Midbrain (tissue), 1 donor: ENCODE measurements at places on chromosomes 6 and 20.

GRCh38 chr6:123276546-123276980, 280.5 kb downstream of the CLVS2 start:
- DNase-seq = no peak

DNA sequence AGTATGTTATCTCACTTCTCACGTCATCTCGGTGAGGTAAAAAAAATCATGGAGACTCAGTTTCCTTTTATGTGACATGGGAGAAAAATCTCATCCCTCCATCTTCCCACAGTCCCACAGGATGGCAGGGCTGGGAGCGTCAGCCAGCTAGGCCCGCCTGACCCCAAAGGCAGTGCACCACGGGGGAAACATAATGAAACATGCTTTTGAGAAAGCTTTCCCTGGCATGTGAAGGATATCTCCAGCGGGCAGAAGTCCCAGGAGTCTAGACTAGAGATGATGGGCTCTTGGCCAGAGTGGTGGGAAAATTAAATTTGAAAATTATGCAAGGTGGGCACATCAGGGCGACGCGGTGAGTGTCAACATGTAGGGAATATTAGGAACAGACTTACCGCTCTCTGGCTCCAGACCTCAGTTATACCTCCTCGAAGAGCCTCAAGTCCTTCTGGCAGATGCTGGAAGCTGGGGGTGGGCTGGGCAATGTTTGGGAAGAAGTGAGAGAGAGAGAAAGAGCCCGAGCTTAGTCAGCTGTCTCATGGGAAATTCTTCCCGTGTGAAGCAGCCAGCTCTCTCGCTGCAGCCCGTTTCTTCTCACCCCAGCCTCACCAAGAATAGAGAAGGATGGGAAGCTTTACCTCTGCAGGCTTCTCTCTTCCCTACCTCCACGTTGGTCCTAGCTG, 52.3 kb downstream of the MOCS1 start:
- DNase-seq = no peak

DNA sequence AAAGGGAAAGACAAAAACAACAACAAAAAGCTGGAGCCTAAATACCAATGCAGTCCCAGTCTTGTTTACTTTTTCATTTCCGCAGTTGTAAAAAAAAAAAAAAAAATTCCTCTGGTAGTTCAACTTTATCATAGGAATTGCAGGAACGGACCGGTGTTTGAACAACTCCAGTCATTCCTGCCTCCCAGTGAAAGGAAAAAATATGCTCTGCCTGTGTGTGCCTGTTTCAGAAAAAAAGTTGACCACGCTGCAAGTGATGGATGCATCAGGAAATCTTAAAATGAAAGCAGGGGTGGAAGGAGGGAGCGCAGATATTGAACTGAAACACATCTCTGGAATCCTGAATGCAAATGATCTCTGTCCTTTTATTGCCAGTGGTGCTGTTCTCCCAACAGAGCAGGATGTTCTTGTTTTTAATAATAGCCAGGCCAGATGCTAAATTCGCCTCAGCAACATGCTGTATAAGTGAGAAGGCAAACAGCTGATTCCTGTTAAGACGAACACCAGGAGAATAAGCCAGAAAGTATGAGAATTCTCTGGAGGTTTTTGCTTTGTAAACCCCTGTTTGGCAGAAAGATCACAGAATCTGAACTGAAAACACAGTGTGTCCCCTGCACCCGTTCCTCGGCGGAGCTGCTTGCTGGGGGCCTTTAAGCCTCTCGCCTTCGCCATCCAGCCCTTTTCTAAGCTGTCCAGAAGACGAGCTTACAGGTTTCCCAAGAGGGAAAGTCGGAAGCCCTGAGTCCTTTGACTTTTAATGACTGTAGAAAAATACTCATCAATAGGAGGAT, 178.4 kb upstream of the SUPT3H start:
- no peak for DNase-seq

DNA sequence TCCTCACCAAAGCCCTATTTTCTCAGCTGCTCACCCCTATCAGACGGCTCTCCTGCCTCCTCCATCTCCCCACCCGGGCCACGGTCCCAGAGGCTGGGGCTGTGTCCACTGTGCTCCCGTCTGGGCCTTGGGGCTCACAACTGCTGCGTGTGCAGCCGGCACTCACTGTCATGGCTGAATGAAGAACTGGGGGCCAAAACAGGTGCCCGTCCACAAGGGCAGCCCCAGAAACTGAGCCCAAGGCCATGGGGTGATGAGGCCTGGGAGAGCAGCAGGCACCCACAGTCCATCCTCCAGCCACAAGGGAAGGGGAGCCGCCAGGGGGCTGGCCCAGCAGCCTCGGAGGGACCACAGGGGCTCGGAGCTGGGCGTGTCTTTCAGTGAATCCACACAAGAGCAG, 159.5 kb downstream of the DLL1 start:
- no peak for DNase-seq

DNA sequence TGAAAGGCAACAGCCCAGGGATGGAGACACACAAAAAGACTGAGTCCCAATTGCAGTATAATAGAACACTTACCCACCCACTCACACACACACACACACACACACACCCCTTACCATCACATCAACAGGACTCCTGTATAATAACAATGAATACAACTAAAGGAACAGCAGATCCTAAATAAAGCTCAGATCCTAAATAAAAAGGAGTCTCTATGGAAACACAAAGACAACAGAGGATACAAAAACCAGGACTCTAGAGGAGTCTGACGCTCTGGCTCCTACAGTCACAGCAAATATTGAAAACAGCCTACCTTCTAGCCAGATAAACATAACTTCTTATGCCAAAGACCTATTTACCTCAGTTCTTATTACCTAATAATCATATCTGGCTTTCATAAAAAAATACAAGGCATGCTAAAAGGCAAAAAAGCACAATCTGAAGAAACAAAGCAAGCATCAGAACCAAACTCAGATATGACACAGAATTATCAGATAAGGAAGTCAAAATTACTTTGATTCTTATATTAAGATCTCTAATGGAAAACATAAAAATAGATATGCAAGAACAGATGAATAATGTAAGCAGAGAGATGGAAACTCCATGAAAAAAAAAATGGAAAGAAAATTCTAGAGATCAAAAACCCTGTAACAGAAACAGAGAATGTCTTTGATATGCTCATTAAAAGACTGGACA, 134.9 kb downstream of the MMUT start:
- DNase-seq = no peak

GRCh38 chr6:105824732-105825131, 261.4 kb upstream of the PRDM1 start:
- no peak for DNase-seq

DNA sequence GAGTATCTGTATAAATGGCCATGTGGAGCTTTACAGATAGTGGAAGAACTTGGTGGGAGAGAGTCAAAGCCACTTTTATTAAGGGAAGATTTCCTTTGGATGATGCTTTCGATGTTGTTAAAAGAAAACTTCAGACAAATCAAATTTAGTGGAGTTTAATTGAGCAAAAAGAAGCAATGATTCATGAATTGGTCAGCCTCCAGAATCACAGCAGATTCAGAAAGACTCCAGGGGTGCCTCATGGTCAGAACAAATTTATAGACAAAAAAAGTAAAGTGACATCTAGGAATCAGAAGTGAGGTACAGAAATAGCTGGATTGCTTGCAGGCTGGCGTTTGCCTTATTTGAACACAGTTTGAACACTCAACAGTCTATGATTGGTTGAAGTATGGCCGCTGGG, 5.3 kb upstream of the CGA start:
- no peak for DNase-seq

DNA sequence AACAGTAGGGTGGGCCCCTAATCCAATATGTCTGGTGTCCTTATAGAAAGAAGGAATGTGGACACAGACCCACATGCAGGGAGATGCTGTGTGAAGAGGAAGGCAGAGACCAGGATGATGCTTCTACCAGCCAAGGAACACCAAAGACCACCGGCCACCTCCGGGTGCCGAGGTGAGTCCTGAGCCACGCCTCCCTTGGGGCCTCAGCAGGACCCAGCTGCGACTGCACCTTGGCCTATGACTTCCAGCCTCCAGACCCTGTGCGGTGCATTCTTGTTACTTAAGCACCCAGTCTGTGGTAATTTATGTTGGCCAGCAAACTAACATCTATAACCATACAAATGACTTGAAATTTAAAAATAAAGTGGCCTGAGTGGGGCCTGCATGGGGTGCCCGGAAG, 79.5 kb upstream of the QKI start:
- DNase-seq = no peak

DNA sequence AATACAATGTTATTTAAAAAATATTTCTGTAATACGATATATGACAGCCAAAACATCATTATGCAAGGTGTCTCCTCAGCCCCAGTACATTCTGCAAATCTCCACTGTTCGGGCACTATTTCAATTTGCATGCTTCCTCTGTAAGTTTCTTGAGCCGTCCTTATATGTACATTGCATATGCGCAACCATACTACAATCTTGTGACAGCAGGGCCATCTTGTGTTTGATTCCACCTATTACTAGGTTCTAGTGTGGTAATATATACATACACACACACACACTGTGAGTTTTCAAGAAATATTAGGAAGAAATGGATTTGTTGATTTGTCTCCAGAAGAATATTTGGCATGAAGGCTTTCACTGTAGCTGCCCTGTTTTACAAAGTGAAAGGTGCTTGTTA, 9.8 kb downstream of the LYRM4 start:
- DNase-seq = no peak

DNA sequence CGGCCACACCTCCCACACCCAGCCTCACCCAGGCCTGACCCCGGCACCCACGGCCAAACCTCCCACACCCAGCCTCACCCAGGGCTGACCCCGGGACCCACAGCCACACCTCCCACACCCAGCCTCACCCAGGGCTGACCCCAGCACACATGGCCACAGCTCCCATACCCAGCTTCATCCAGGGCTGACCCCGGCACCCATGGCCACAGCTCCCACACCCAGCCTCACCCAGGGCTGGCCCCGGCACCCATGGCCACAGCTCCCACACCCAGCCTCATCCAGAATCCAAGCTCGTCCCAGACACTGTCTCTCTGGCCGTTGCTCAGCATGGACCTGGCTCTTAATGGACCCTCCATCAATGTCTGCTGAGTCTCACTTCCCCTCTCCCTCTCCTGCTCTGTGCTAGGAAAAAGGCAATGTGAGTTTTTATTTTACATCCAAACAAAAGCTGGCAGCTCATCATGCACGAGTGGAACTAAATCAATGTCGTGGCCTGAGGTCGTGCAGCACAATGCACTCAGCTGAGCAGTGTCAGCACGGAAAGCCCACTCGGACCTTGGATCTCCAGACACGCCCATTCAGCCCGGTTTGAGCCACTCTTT, 36.1 kb downstream of the NINL start:
- no peak for DNase-seq

GRCh38 chr6:90083891-90084290, 189.6 kb downstream of the GJA10 start:
- no peak for DNase-seq

DNA sequence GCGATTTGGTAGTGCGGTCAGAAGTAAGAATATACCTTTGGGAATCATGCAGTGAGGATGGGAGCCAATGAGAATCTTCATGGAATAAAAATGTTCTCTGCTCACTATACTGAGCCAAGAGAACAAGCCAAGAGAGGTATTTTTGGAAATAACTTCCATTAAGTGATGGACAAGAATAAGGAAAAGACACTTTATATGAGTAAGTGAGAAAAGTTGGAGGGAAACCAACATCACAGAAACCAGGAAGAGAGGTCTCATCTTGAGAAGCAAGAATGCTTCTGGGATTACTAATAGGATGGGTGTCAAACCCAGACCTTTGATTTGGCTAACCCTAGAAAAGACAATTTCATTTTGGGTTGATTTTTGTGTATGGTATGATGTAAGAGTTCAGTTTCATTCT, 181.2 kb upstream of the JAG1 start:
- no peak for DNase-seq

- DNase-seq = no peak
Measured at GRCh38 chr20:63031251-63032014, 24.7 kb upstream of the BHLHE23 start.

GRCh38 chr6:130070792-130071191, 52.4 kb downstream of the L3MBTL3 start:
- DNase-seq = no peak

DNA sequence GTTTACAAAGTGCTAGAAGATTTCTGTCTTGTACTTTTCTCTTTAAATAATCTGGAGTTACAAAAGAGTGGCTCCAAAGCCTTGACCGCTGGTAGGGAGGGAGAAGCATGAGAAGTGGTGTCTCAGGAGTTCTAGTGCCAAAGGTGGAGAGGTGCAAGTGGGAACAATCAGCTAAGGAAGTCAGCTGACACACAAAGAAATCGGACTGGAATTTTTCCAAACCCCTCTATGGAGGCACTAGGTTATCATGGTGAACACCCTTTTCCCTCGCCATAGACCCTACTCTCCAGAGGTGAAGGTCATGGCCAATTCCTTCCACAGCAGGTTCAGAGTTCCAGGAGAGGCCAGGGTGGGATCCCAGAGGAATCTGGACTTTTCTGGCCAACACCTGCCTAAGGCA, 14.8 kb downstream of the PLAGL2 start:
- no peak for DNase-seq

DNA sequence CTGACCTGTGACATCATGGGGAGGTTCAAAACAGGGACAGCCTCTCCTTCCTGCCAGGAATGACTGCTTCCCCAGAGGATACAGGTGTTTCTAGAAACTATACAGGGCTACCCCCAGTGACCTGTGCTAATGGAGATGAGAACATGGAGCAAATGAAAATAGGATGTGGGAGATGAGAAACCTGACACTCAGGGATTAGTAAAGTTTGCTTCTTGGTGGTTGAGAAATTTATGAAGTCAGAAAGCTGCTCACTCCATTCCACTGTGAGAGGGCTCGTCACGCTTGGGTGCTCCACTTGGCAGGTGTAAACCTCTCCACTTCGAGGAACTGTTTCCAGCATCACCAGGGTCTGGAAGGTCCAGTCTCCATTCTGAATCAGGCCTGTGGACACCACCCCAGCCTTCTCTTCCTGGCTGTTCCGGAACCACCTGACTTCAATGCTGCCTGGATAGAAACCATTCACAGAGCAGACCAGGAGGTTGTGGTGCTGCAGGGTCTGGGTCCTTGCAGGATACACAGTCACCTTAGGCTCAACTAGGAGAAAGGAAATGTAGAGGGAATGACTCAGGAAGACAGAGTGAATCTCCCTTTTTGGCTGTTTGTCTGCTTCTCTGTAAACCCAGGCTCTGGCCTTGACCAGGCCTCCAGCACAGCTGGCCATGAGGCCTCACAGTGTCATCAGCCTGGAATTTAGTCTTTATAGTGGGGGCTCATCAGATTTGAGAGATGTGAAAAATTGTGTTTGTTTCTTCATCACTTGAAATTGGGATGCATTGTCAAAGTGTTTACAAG, 10.8 kb downstream of the HLA-DRB5 start:
- DNase-seq = no peak

DNA sequence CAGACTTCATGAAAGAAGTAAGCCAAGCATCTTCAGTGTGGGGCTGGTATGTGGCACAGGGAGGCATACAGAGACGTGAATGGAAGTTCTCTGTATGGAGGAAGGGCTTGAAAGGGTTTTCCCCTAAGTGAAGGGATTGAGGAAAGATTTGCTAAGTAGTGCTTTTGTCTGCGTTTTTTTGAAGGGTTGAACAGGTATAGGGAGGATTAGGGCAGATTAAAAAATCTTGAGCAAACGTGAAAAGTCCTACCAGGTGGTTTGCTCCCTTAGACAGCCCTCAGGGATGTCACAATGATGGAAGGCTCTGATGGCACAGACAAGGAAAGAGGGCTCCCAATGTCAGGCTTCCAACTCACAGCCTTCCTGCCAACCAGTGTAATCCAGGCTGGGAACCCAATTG, 181.7 kb upstream of the TAB2 start:
- no peak for DNase-seq
